Germinal center (tissue), 1 donor: ENCODE measurements at places on chromosomes 5 and 9.

GRCh38 chr9:129880654-129881546 lies 45.6 kb downstream of the USP20 start:
- DNase-seq, result no peak

DNA sequence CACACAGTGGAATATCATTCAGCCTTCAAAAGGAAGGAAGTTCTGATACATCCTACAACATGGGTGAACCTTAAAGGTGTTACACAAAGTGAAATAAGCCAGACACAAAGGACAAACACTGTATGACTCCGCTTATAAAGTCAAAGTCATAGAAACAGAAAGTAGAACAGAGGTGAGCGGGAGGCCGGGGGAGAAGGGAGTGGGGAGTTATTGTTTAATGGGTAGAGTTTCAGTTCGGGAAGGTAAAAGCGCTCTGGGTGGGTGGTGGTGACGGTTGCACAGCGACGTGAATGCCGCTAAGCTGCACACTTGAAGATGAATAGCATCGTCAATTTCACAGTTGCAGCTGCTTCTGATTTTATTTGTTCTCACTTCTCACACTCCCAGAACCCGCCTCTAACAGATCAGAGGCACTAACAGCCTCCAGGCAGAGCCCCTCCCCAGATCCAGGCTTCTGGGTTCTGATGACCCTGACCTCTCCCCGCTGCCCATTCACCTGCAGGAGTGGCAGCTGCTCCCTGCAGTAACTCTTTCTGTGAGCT lies 34.1 kb downstream of the BNIP1 start:
- DNase-seq, result no peak

- DNase-seq, result peak; percentile 25
Measured at GRCh38 chr9:112774006-112774996, 23.7 kb downstream of the SNX30 start.

GRCh38 chr9:122561446-122561845 lies 8.5 kb downstream of the OR1N2 start:
- no peak for DNase-seq

DNA sequence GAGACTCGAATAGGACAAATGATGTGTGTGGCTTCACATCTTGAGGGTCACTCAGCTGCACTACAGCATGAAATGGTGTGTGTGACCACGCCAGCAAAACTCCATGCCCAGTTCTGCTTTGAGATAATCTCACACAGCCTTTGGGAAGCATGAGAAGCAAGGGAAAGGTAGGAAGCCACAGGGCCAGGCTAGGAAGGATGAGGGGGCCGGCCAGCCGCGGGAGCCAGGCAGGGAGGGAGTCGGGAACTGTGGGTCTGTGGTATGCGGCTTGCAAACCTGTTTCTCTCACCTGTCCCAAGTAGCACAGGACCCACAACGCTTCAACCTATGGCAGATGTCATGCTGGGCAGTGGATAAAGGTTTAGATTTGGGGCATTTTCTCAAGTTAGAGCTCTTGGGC lies 142.0 kb downstream of the HSPA4 start:
- no peak for DNase-seq

- no peak for DNase-seq
Measured at GRCh38 chr5:95411474-95411873, 20.3 kb downstream of the FAM81B start.

DNA sequence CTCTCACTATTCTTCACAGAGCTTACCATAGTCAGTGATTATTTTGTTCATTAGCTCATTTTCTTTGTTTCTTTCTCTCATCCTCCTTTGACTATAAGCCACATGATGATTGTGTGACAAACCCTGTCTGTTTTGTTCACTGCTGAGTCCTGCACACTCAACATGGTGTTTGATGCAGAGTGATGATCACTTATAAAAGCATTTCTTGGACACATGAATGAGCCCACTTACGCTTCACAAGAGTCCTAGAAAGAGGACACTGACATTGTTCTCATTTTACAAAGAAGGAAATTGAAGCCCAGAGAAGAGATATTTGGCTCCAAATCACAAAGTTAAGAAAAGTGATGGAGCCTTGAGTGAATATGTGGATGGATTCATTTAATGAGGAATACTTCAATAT lies 13.4 kb downstream of the ABLIM3 start:
- DNase-seq, result no peak

GRCh38 chr9:72978744-72979143 lies 25.9 kb upstream of the ALDH1A1 start:
- DNase-seq, result no peak

GRCh38 chr5:119354537-119355243 lies 1.1 kb upstream of the TNFAIP8 start:
- no peak for DNase-seq

DNA sequence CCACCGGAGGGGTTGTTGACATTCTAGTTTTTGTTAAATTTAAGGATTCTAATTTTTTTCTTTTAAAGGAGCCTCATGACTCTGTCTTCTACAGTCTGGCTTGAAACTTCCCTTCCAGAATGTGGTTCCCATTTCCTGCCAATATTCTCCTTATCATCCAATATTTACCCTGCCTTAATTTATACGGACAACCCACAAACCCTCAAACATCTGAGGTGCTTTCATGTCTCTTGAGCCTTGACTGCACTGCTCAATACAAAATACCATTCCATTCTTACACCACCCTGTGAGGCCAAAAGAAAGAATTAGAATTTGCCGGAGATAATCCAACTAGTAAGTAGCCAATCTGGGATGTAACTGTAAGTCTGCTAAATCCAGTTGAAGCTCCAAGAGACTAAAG lies 346.5 kb downstream of the SPOCK1 start:
- no peak for DNase-seq

GRCh38 chr5:130289132-130290088 lies 385.1 kb downstream of the CHSY3 start:
- DNase-seq, result no peak

DNA sequence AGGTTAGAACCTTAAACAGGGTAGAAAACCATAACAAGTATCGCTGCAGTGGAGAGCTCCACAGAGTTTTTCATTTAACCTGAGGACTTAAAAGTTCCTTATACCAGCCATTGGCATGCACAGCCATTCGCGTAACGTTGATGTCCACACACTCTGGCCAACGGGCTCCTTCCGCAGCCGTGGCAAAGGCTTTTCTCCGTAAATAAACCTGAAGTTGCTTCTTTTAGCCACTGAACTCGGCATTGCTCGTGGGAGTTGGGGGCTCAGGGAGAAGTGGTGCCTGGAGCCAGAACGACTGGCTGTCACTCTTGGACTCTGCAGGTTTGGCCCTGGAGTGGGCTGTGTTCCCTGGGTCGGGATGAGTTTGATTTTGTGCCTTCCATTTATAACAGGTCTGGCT lies 125.9 kb upstream of the LMX1B start:
- DNase-seq, result no peak

GRCh38 chr9:124784509-124784908 lies 7.6 kb downstream of the OLFML2A start:
- DNase-seq, result no peak

GRCh38 chr5:79318935-79319614 lies 83.1 kb downstream of the JMY start:
- no peak for DNase-seq

DNA sequence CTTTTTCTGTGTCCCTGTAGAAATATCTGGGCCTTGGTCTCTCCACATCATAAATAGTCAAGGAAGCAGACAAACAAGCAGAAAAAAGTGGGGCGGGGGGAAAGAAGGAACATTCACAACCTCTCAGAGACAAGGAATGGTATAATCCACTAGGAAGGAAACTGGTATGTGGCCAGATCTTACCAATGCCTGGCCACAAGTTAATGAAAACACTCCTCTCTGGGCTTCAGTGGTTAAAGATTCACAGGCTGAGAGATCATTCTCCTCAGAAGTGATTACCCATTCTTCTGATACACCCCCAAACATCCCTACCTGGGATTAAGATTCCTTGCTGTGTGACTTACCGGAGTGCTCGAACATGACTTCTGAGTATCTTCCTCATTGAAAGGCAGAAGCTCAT lies 290.6 kb downstream of the MARCHF11 start:
- no peak for DNase-seq

DNA sequence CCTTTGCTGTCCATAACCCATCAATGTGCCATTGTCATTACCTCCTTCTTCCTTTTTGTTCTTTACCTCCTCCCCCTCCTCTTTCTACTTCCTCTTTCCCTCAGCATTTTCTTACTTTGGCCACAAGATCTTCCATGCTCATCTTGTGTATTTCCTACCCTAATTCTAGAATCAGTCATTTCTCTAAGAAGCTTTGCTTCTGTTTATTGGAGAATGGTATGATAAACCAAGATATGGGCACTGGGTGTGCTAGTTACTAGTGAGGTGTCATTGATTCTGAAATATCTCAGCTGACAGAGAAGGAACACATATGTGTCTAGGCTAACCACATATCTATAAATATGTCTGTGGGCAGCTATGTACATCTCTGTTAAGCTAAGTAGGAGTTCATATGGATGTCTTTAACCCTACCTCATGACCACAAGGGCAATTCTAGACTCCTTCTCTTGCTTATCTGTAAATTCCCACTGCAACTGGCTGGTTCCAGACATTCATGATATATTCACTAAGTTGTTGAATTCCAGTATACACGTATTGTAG lies 2051.3 kb upstream of the CDH9 start:
- DNase-seq, result no peak

DNA sequence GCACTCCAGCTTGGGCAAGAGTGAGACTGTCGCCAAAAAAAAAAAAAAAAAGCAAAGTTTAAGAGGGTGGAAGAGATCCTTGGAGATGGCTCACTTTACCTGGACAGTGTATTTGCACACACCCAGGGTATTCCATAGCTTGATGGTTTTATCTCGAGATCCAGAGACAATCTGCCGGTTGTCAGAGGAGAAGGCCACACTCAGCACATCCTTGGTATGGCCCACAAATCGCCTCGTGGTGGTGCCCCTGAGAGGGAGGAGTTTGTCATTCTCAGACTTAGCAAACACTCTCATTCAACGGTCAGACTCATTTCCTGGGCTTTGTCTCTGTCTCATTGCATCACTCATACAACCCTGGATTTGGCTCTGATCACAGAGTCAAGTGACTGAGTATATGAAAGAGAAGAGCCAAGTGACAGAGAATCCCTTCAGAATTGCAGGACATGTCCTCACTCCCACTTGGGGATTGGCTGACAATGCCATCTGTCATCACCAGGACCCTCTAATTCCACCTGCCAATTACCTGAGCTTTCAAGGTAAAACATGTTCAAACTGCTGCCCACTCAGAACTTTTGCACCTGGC lies 2.2 kb downstream of the RACK1 start:
- no peak for DNase-seq

GRCh38 chr5:18959535-18959934 lies 1028.5 kb downstream of the CDH18 start:
- no peak for DNase-seq

- no peak for DNase-seq
Measured at GRCh38 chr5:29197631-29198454, 1995.6 kb upstream of the CDH6 start.

- DNase-seq, result no peak
Measured at GRCh38 chr9:38233796-38234355, 158.6 kb upstream of the ALDH1B1 start.

GRCh38 chr5:123090661-123091297 lies 1.7 kb downstream of the PRDM6 start:
- DNase-seq, result no peak

DNA sequence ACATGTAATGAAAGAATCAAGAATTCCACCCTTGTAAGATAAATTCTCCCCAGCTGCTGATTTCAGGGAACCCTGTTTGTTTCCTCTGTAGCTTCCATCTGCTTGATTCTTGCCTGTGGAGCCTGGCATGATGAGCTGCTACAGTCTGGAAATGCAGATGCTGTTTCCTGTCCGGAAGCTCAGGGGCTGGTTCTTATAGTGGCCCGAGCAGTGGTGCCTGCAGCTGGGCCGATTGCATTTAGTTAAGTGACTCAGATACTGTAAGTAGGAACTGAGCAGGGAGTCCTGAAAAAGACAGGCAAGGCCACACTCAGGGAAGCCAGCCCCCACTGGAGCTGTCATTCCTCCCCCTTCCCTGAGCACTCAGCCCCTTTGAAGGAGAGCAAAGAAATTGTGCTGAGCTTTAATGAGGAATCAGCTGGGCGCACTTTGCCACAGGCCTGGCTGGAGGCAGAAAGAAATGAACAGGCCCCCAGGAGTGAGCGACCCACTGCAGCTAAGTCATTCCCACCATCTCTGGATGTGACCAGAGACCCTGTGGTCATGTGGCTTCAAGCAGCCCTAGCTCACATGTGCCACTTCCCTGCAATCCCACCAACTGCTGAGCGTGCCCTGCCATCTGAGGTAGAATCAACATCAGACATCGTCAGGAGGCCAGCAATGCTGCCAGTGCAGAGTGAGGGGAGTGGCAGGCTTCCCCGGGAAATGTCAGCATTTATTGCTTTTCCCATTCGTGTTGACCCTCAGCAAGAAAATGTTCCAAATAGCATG lies 206.0 kb upstream of the WWC1 start:
- DNase-seq, result no peak

DNA sequence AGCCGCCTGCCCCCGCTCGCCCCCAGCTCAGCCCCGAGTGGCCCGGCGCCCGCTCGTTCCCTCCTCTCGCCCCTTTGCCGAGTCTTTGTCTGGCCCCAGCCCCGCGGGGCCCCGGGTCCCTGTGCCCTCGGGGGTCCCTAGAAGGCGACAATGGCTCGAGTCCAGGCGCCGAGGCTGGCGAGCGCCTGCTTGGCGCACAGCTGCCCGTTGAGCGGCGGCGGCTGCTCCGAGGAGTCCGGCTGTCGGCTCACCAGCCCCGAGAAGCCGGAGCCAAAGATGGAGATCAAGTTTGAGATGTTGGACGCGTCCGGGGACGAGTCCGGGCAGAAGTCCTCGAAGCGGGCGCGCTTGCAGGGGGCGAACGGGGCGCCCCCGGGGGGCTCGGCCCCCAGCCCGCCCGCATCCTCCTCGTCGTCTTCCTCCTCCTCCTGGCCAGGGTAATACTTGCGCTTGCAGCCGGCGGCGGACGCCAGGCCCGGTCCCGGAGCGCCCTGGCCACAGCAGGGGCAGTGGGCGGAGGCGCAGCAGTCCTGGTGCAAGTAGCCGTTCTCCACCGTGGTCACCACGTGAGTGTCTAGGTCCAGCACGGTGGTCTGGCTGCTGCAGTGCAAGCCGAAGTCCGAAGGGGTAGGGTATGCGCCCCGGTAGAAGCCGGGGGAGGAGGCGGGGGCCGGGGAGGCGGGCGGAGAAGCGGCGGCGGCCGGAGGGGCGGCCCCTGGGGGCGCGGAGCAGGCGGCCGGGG lies 1.2 kb downstream of the IER5L start:
- no peak for DNase-seq

- no peak for DNase-seq
Measured at GRCh38 chr5:42806004-42806700, 5.5 kb downstream of the SELENOP start.

- no peak for DNase-seq
Measured at GRCh38 chr9:109791003-109791677, 11.1 kb downstream of the PALM2AKAP2 start.

GRCh38 chr5:39063037-39063436 lies 11.2 kb downstream of the RICTOR start:
- DNase-seq, result no peak

GRCh38 chr5:16539169-16539666 lies 73.6 kb upstream of the ZNF622 start:
- no peak for DNase-seq

GRCh38 chr9:115229496-115229895 lies 111.5 kb upstream of the TNC start:
- no peak for DNase-seq
